ENCODE measurements at places on chromosomes 16 and 17. TPM values are rescaled to one million over a fixed set of nuclear protein-coding genes. Genes with fewer than 3 reads are reported as not detected.

DNA sequence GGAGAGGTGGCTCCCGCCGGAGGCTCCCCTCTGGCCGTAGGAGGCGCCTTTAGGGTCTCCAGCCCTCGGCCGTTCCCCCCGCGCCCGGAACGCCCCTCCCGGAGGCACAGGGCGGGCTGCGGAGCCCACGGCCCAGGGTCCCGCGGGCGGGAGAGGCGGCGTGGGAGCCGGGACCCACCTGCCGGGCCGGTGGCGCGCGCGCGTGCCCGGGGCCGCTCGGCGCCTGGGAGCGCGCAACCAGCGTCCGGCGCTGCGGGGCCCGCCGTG, at the start of gene MIF4GD:
Gene MIF4GD (minus strand): TSS at position 266 of the 267 bp plus-strand sequence. CDS start 1,036 bp downstream, outside the sequence.
- DNase-seq: no peak

DNA sequence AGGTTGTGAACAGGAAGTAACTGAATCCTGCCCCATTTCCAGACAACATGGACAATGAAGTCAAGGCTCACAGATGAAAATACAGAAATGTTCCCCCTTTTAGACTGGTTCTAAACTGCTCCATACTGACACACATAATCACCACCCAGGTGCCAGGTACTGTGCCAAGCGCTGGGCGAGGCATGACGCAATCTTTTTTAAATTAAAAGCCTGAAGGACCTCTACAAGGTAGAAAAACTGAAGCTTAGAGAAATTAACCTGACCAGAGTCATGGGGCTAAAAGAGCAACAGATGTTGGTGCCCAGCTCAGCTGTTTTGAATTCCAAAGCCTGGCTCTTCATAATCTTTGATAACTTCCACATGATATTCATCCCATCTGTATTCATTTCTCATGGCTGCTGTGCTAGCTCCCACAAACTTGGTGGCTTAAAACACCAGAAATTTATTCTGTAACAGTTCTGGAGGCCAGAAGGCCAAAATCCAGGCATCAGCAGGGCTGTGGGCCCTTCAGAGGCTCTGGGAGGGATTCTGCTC, 4.9 kb upstream of the RAB11FIP4 start:
- no peak for DNase-seq

The PRRT2 gene
- total RNA-seq: 0.52 TPM

The C16orf74 gene
- total RNA-seq: 1.6 TPM

The C17orf67 gene
- 1.5 TPM for total RNA-seq

The GPR142 gene
- total RNA-seq: not detected

- no peak for DNase-seq
These were observed 247.9 kb upstream of the SOX9 start for GRCh38 chr17:71872843-71873485.

GRCh38 chr17:77178563-77178962, 37.8 kb downstream of the SEC14L1 start:
- no peak for DNase-seq

The G6PC1 gene
- total RNA-seq: not detected

GRCh38 chr16:73565263-73565662, 517.3 kb upstream of the ZFHX3 start:
- no peak for DNase-seq

The CTRB1 gene
- total RNA-seq: not detected

- DNase-seq: no peak
These were observed 23.8 kb downstream of the GGA2 start for GRCh38 chr16:23486480-23486879.

The CCL13 gene
- total RNA-seq: not detected

The ZG16 gene
- total RNA-seq: not detected

DNA sequence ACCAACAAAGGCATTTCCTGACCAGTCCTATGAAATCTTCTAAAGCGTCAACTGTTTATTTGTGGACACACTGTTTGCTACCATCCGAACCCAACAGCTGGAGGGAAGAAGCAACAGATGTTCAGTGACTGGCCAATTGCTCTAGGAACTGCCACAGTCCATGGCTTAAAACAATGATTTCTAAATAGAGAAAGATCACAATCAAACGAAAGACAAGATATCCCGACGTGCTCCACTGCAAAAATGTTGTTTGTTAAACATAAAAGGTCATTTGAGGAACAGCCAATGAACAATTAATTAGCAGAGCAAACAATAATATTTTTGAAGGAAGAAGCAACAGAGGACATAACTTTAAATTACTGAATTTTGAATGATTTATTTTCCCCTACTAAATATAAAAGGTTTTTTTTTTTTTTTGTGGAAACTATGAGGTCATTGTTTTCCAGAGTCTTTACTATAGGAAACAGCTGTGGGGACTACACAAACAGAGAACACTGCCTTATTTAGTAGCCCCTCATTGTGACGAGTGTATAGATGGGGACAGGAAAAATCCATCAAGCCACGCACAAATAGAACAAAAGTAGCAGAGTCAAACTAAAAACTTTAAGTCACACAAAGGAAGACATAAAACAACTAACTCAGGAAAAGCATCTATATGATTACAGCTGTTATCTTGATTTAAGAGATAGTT, 17.2 kb downstream of the USP31 start:
- no peak for DNase-seq

The TRPV3 gene
- 0.47 TPM for total RNA-seq

DNA sequence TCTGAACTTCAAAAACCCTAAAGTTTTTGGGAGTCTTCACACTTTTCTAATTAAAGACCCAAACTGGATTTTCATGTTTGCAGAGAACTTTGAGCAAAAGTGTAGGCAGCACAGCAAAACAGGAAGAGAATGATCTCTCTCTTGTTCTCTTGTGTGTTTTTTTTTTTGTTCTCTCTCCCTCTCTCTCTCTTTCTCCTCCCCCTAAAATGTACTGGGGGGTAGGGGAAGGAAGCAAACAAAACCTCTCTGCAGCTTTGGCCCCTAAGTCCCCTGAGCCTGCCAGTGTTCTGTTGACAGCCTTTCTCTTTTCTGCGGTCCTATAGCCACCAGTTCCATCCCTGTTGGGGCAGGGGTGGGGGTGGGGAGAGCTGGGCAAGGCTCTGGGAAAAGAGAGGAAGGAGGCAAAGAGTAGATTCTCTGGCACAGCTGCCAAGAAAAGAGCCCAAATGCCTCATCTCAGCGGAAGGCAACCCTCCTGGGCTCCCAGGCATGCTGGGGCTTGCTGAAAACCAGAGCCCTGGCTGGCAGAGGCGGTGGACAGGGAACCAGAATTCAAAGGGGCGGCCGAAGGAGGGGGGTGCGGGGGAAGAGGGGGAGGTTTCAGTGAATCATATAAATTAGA, 295.3 kb downstream of the SOX9 start:
- no peak for DNase-seq

- DNase-seq: no peak
These were observed 306.1 kb upstream of the KIF2B start for GRCh38 chr17:53516636-53517035.

DNA sequence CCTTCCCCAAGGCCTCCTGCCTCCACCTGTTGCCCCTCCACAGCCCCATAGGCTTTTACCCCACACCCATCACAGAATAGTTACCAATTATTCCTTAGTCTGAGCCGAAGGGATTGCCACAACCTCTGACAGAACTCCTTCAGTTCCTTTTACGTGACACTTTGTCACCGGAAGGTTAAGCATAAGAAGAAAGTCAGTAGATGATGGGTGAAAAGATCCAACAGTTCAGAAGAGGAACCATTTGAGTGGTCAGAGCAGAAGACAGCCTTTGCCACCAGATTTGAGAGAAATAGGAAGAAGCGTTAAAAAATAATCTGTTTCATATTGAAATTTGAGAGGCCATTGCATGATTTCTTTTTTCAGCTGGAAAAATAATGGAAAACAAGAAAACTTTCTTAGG, 1.2 kb downstream of the SRR start:
- no peak for DNase-seq

The GEMIN4 gene
- total RNA-seq: 69.3 TPM

The TAC4 gene
- total RNA-seq: not detected

GRCh38 chr17:55198690-55199370, 65.9 kb upstream of the HLF start:
- no peak for DNase-seq

DNA sequence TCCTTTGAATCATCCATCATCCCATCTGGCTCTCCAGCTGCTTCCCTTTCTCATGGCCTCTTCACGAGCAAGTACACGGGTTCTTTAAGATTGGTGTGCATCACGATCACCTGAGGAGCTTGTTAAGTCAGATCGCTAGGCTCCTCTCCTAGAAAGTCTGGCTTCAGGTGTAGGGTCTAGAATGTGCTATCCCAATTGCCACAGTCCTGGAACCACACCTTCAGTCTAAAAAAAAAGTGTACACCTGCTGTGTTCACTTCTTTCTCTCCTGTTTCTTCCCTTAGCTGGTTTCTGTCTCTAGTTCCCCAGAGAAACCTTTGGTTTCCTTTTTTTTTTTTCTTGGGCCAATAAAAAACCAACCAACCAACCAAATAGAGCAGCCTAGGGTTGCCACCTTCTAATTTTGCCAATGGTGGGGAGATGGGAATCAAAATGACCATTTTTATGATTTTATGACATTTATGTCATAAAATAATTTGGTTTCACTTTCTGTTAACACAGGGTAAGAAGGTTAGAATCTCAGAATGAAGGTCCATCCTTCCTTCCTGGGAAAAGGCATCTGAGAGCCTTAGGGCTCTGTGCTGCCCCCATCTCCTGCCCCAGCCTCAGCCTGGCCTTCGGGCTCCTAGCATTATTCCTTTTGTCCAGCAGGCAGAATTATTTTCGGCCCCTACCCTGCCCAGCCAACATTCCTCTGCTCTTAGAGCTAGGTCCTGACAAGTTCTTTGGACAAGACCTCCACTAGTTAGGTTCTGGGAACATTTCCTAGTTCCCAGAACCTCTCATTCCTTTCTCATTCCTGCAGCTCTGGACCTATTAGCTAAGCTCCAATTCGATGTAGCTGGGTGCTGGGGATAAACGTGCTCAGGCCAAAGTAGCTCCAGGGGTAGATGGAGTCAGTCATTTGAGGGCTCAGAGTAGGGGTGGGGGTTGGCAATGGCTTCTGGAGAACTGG, 1.9 kb upstream of the GGT6 start:
- DNase-seq: no peak

The CACNG3 gene
- not detected for total RNA-seq

GRCh38 chr16:81673432-81673831, 105.7 kb upstream of the PLCG2 start:
- DNase-seq: no peak

The SCARF1 gene
- 2.5 TPM for total RNA-seq

- no peak for DNase-seq
These were observed 102.9 kb downstream of the ABCC12 start for GRCh38 chr16:48052731-48053417.

DNA sequence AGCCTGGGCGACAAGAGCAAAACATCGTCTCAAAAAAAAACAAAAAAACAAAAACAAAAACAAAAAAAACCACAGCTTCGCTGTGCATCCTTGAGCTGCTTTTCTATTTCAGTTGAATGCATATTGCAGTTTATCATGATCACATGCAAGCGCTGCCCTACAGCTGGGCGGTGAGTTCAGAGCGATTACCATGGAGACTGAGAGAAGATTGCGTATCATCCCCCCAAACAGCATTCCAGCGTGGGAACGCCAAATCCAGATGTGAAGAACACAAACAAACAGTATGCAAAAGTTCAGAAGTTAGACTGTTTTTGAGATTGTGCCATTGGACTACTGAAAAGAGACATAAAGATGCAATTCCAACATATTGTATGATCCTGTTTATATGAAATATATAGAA, 15.1 kb upstream of the SLC52A1 start:
- no peak for DNase-seq

GRCh38 chr16:89993971-89994370, 25.3 kb downstream of the DBNDD1 start:
- DNase-seq: no peak

The TBC1D26 gene
- total RNA-seq: 0.16 TPM

GRCh38 chr17:17528696-17529652, 32.8 kb upstream of the RASD1 start:
- DNase-seq: no peak

The KRTAP2-2 gene
- not detected for total RNA-seq

DNA sequence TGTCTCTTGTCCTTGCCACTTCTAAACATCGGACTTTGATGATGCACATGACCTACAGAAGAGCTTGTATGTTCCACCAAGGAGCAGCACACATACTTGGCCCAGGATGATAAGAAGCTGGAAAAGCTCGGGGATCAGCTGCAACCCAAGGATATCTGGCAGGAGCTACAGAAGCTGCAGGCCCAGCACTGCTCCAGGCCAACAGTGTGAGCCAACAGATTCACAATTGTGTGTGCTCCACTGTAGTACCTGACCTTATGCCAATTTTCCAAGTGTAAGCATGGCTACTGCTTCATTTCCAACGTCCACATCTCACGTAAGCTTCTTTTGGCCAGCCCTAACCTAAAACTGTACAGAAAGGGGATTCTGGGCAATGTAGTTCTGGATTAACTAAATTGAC, 83.4 kb downstream of the COX10 start:
- DNase-seq: no peak

All from activated naive CD8-positive, alpha-beta T cell treated with anti-CD3 and anti-CD28 coated beads for 36 hours (primary cell).